CD8-positive, alpha-beta memory T cell (primary cell): ENCODE measurements at places on chromosomes 6 and 20.

DNA sequence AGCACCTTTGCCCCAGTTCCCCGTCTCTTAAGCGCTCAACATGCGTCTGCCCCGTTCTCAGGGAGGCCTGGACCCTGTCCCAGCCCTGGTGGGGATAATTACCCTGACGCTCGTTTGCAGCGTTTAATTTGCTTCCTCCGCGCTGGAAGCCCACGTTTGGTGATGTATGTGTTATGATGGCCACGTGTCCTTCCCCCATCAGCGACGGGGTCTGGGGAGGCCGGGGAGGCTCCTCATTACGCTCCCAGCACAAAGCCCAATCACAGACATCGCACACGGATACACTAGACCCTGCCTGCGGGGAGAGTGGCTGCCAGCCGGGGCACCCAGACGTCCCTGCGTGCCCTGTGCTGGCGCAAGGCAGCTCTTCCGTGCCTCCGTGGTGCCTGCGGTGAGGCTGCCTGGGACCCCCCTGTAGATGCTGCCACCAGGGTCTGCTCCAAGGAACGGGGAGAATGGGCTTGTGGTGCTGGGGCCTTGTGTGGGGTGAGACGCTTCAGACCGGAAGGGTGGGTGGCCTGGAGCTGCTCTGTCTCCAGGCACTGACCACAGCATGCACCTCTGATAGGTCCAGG is 10.2 kb upstream of the CHRNA4 start:
- no peaks in the 10 kb centered on the region for H3K27me3 ChIP-seq
- DNase-seq: no peak
- no peak overlapping the region for H3K27ac ChIP-seq
- H3K4me3 ChIP-seq: no peak overlapping the region
- H3K4me1 ChIP-seq: no peaks in the 10 kb centered on the region

DNA sequence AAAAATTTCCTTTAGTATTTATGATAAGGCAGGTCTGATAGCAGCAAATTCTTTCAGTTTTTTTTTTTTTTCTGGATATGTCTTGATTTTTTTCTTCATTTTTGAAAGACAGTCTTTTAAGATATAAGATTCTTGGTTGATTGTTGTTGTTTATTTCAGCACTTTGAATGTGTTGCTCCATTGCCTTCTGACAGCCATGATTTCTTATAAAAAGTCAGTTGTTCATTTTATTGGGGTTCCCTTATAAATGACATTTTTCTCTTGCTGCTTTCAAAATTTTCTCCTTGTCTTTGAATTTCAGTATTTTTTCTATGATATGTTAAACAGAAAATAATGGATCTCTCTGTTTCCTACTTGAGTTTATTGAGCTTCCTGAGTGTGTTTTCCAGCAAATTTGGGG is 152.3 kb downstream of the ISM1 start:
- no peaks in the 10 kb centered on the region for H3K27me3 ChIP-seq
- DNase-seq: no peak
- H3K27ac ChIP-seq: no peak overlapping the region
- no peaks in the 10 kb centered on the region for H3K36me3 ChIP-seq

GRCh38 chr6:31686483-31686882 is 5.6 kb upstream of the LY6G5C start:
- no peak overlapping the region for H3K4me3 ChIP-seq
- peaks cover 41% of the 10 kb centered on the region for H3K36me3 ChIP-seq
- DNase-seq: no peak
- H3K27me3 ChIP-seq: no peaks in the 10 kb centered on the region

GRCh38 chr6:129731428-129731827 is 21.5 kb upstream of the ARHGAP18 start:
- H3K4me3 ChIP-seq: no peak overlapping the region
- no peak for DNase-seq
- H3K27ac ChIP-seq: no peak overlapping the region
- no peaks in the 10 kb centered on the region for H3K4me1 ChIP-seq

DNA sequence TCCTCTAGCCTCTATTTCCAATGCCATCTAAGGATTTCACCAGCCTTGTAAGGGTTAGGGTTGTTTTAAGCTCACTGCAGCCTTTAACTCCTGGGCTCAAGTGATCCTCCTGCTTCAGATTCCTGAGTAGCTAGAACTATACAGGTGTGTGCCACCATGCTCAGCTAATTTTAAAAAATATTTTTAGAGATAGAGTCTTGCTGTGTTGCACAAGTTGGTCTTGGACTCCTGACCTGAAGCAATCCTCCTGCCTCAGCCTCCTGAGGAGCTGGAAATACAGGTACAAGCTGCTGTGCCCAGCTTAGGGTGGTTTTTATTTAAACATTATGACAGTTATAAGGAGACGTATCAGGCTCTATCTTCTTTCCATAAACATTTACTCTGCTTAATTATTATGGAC is 26.5 kb downstream of the ANKRD6 start:
- H3K27ac ChIP-seq: no peak overlapping the region
- H3K4me1 ChIP-seq: no peaks in the 10 kb centered on the region
- no peak overlapping the region for H3K4me3 ChIP-seq
- H3K36me3 ChIP-seq: no peaks in the 10 kb centered on the region
- H3K27me3 ChIP-seq: no peaks in the 10 kb centered on the region

DNA sequence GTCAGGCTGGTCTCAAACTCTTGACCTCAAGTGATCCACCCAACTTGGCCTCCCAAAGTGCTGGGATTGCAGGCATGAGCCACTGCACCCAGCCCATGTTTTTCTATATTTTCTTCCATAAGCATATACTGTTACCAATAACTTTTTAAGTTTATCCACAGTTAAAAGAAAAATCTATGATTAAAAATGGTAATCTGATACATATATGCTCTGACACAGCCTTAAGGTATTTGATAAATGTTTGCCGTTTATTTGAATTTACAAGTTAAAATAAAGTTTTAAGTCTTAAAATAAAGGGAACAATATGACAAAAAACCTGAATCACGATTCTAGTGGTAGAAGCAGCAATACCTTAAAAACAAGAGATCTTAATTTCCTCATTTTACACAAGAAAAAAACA is 5.2 kb downstream of the STK38 start:
- peaks cover 31% of the 10 kb centered on the region for H3K36me3 ChIP-seq
- no peak overlapping the region for H3K27ac ChIP-seq
- H3K4me3 ChIP-seq: peak overlapping the region; percentile 17
- H3K27me3 ChIP-seq: no peaks in the 10 kb centered on the region
- no peak for DNase-seq

GRCh38 chr6:160254467-160255312 is 3.9 kb downstream of the SLC22A2 start:
- H3K27me3 ChIP-seq: no peaks in the 10 kb centered on the region
- no peaks in the 10 kb centered on the region for H3K4me1 ChIP-seq
- no peak overlapping the region for H3K27ac ChIP-seq
- no peak for DNase-seq
- H3K36me3 ChIP-seq: no peaks in the 10 kb centered on the region

DNA sequence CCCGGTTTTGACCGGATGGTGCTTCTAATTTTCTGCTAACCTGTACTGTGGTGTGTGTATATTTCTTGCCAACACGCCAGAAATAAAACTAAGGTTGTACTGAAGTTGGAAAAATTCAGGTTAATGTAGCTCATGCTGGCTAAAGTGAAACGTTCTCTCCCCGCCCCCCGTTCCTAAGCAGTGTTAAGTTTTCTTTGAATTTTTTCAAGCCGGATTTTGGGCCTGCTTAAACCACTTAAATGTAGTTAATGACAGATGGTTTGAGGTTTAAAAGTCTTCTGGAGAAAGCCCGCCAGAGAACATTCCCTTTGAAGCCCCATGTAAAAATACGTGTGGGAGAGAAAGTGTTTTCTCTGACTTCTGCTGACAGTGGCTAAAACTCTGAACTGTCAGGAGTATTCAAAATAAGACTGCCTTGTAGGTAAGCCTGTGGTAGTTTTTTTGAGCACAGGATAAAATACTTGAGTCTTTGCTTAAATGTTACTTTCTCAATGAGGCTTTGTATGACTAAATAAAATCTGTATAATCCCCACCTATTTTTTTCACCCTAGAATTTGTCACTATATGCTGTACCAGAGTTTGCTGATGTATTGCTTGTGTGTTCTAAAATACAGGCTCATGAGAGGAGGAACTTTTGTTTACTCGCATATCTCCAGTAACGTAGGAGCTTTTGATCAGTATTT is 101.3 kb downstream of the OR2B2 start:
- H3K27me3 ChIP-seq: no peaks in the 10 kb centered on the region
- no peaks in the 10 kb centered on the region for H3K36me3 ChIP-seq
- peaks cover 43% of the 10 kb centered on the region for H3K4me1 ChIP-seq
- no peak for DNase-seq
- H3K27ac ChIP-seq: peak overlapping the region; percentile 93

GRCh38 chr6:6592826-6593475 is 4.4 kb downstream of the LY86 start:
- H3K4me3 ChIP-seq: no peak overlapping the region
- H3K27me3 ChIP-seq: no peaks in the 10 kb centered on the region
- H3K36me3 ChIP-seq: no peaks in the 10 kb centered on the region
- peaks cover 69% of the 10 kb centered on the region for H3K4me1 ChIP-seq
- no peak overlapping the region for H3K27ac ChIP-seq

- H3K27ac ChIP-seq: no peak overlapping the region
- H3K4me1 ChIP-seq: peaks cover 9% of the 10 kb centered on the region
- H3K27me3 ChIP-seq: peaks cover 25% of the 10 kb centered on the region
- no peaks in the 10 kb centered on the region for H3K36me3 ChIP-seq
- no peak overlapping the region for H3K4me3 ChIP-seq
- DNase-seq: no peak
Measured at GRCh38 chr6:43776115-43776798, 6.2 kb downstream of the VEGFA start.

- H3K4me3 ChIP-seq: no peak overlapping the region
- no peak for DNase-seq
- H3K4me1 ChIP-seq: no peaks in the 10 kb centered on the region
- H3K36me3 ChIP-seq: no peaks in the 10 kb centered on the region
- H3K27ac ChIP-seq: no peak overlapping the region
Measured at GRCh38 chr6:72650081-72650745, 28.3 kb downstream of the KCNQ5 start.

DNA sequence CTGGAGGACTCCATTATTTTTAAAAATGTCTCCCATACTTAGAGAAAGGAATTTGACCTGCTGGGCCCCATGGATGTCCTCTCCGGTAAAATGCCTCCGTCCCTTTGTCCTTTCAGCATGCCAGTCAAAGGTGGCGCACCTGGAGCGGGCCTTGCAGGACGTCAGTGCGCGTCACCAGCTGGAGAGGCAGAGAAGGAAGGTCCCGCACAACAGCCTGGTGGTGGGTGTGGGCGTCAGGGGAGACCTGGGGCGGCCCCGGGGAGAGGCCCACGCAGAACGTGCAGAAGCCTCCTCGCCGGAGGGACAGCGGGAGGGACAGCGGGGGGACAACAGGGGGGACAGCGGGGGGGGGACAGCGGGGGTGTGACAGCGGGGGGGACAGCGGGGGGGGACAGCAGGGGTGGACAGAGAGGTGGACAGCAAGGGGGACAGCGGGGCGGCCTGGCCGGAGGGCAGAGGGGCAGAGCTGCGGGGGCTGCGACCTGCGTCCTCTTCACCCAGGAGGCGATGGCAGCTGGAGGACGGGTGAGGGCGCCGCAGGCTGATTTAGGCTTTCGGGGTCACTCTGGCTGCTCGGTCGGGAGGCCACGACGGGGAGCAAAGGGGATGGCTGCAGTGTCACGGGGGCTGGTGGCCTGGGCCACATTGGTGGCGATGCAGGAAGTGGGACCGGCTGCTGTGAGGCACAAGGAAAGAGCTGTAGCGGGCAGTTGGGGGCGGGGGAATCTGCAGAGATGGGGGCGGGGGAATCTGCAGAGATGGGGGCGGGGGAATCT is 859 bp upstream of the KIF25 start:
- no peaks in the 10 kb centered on the region for H3K27me3 ChIP-seq
- no peaks in the 10 kb centered on the region for H3K36me3 ChIP-seq
- no peak overlapping the region for H3K27ac ChIP-seq

DNA sequence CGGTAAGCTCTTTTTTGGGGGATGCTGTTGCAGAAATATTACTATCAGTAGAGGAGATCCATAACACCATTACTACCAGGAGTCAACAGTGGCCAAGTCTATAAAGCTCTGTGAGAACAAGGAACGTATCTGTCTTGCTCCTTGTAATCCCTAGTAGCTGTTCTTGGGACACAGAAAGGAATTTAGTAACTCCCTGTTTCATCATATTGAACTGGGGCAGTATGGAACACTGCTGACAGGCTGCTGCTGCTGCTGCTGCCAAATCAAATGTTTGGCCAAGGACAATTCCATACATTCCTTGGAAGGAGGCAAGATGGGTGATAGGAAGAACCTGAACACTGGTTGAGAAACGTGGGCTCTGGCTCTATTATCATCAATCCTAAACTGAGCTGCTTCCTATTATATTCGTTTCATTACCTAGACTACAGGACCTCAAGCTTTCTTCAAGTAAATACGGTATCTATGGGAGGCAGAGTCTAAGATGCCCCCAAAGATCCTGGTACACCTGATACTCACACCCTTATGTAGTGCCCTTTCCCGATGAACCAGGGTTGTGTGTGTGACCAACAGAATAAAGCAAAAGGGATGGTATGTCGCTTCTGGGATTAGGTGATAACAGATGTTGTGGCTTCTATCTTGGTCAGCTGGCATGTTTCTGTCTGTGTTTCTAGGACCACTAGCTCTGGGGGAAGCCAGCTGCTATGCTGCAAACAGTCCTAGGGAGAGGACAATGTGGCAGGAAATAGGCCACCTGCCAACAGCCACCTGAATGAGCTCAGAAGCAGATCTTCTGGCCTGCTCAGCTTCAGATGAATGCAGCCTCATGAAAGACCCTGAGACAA is 39.5 kb downstream of the ELOVL5 start:
- peak overlapping the region; percentile 2 for H3K4me3 ChIP-seq
- H3K4me1 ChIP-seq: peaks cover 74% of the 10 kb centered on the region
- peak; percentile 51 for DNase-seq
- peak overlapping the region; percentile 51 for H3K27ac ChIP-seq

DNA sequence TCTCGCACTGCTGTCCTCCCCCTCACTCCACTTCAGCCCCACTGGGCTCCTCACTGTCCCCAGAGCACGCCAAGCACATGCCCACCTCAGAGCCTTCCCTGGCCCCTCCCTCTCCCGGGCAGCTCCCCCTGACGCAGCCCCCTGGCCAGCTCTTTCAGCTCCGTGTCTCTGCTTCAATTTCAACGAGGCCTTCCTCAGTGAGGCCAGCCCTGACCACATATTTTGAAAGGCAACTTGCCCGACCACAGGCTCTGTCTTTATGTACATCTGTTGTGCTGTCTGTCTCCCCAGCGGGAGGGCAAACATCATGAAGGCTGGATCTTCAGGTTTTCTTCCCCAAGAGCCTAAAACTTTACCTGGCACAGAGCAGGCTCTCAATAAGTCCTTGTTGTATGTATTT is 44.6 kb downstream of the JPH2 start:
- H3K36me3 ChIP-seq: no peaks in the 10 kb centered on the region
- H3K4me1 ChIP-seq: no peaks in the 10 kb centered on the region
- no peak overlapping the region for H3K4me3 ChIP-seq
- no peak overlapping the region for H3K27ac ChIP-seq

DNA sequence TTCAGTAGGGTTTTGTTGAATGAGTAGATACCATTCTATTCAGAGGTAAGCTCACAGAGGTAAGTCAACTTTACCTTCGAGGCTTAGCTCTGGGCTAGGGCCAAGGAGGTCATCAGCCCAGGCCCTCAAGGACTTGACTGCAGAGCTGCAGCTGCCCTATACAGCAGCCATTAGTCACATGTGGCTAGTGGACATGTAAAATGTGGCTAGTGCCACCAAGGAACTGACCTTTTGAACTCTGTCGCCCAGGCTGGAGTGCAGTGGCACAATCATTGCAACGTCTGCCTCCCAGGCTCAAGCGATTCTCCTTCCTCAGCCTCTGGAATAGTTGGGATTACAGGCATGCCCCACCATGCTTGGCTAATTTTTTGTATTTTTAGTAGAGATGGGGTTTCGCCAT is 47.9 kb upstream of the EPB41L1 start:
- DNase-seq: no peak
- no peak overlapping the region for H3K27ac ChIP-seq
- H3K27me3 ChIP-seq: no peaks in the 10 kb centered on the region
- no peak overlapping the region for H3K4me3 ChIP-seq
- H3K4me1 ChIP-seq: no peaks in the 10 kb centered on the region
